Left lung (tissue), 14 donors: ENCODE measurements at places on chromosomes 1 and 21. TPM values are rescaled to one million over a fixed set of nuclear protein-coding genes. Genes with fewer than 3 reads are reported as not detected.

- no peak overlapping the region for H3K27ac ChIP-seq
- H3K4me3 ChIP-seq = no peak overlapping the region
- DNase-seq = no peak
- H3K27me3 ChIP-seq = no peaks in the 10 kb centered on the region
These were observed 129.1 kb downstream of the S1PR1 start for GRCh38 chr1:101365878-101366277.

- H3K36me3 ChIP-seq = no peaks in the 10 kb centered on the region
- H3K4me3 ChIP-seq = peak overlapping the region; percentile 25
- H3K27me3 ChIP-seq = peaks cover 61% of the 10 kb centered on the region
- H3K4me1 ChIP-seq = peaks cover 32% of the 10 kb centered on the region
These were observed 4.5 kb downstream of the C1orf232 start for GRCh38 chr1:26164036-26164860.

DNA sequence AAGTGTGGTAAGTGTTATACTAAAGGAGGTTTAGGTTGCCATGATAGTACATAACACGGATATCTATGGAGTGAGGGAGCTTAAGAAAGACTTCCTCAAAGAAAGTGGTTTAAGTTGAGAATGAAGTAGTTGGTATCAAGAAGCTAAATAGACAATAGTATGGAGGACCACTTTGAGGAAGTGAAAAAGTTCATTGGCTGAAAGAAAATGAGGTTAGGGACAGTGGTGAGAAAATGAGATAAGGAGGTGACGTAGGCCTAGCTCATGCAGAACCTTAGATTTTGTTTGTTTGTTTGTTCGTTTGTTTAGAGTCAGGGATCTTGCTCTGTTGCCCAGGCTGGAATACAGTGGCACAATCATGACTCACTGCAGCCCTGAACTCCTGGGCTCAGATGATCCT, 72.2 kb upstream of the PPIH start:
- no peaks in the 10 kb centered on the region for H3K4me1 ChIP-seq
- no peak for DNase-seq
- no peaks in the 10 kb centered on the region for H3K27me3 ChIP-seq
- H3K4me3 ChIP-seq = no peak overlapping the region

GRCh38 chr1:34684266-34684665, 70.6 kb upstream of the GJB5 start:
- no peak overlapping the region for H3K27ac ChIP-seq
- peaks cover 14% of the 10 kb centered on the region for H3K27me3 ChIP-seq
- no peak for DNase-seq
- no peaks in the 10 kb centered on the region for H3K4me1 ChIP-seq
- H3K36me3 ChIP-seq = no peaks in the 10 kb centered on the region
- H3K4me3 ChIP-seq = no peak overlapping the region

DNA sequence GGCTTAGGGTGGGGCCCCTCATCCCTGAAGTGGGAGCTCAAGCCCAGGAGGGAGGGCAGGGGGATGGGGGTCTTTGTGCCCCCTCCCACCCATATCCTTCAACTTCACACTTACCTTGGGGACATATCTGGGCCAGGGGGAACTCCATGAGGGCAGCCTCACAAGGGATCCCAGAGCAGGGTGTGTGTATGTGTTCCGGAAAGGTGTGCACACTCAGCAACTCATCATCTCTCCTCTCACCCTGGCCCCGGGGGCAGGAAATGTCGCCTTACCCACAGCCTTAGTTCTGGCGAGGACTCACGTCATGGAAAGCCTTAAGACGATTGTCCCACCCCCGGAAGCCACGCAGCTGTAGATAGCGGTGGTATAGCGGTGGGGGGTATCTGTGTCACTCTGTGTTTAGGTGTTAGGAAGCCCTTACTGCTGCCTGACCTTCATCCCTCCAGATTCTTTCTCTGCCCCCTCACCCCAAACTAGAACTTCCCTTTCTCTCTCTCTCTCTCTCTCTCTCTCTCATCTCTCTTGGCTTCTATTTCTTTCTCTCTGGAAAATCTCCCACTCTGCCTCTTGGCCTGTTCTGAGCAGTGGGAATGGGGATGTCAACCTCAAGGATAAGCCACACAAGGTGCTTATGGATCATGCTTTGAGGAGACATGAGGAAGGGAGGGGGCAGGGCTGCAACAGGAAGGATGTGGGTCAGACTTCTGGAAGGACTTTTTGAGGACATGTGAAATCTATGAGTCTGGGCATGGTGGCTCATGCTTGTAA, at the start of gene SH2D2A:
SH2D2A (minus strand) TSS at position 288 of the 768 bp plus-strand sequence; CDS start at position 148, 140 bp downstream.
- peaks cover 10% of the 10 kb centered on the region for H3K4me1 ChIP-seq
- no peaks in the 10 kb centered on the region for H3K36me3 ChIP-seq
- H3K27ac ChIP-seq = peak within 1 kb of the TSS; percentile 57
- no peak within 1 kb of the TSS for H3K4me3 ChIP-seq

DNA sequence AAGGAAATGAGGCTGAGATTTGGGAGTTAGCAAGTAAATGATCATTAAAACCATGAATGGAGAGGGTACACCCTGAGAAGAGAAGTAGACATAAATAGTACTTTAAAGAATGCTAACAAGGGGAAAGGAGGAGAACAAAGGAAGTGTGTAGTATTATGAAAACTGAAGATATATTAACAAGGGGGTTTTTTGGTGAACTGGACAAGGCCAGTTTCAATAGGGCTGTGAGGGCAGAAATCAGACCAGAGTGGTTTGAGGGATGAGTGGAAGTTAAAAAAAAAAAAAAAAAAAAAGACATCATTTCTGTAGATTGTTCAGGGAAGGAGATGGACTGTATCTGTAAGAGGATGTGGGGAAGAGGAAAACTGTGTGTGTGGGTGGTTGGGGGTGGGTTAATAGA, 137.1 kb downstream of the PLA2G4A start:
- no peak for DNase-seq
- no peaks in the 10 kb centered on the region for H3K27me3 ChIP-seq

- peaks cover 24% of the 10 kb centered on the region for H3K4me1 ChIP-seq
- H3K27me3 ChIP-seq = no peaks in the 10 kb centered on the region
- H3K4me3 ChIP-seq = no peak overlapping the region
- no peaks in the 10 kb centered on the region for H3K36me3 ChIP-seq
- DNase-seq = no peak
These were observed 32.9 kb upstream of the RASAL2 start for GRCh38 chr1:178060789-178061556.

- H3K36me3 ChIP-seq = no peaks in the 10 kb centered on the region
- no peaks in the 10 kb centered on the region for H3K27me3 ChIP-seq
- no peaks in the 10 kb centered on the region for H3K4me1 ChIP-seq
- H3K27ac ChIP-seq = no peak overlapping the region
These were observed 182.7 kb downstream of the KCNH1 start for GRCh38 chr1:210951279-210951678.

GRCh38 chr1:75334876-75335389, 200.7 kb downstream of the LHX8 start:
- H3K4me1 ChIP-seq = no peaks in the 10 kb centered on the region
- no peaks in the 10 kb centered on the region for H3K36me3 ChIP-seq
- DNase-seq = no peak
- H3K27ac ChIP-seq = no peak overlapping the region
- no peaks in the 10 kb centered on the region for H3K27me3 ChIP-seq

GRCh38 chr1:61425040-61425439, 299.9 kb downstream of the TM2D1 start:
- no peak for DNase-seq
- peaks cover 3% of the 10 kb centered on the region for H3K36me3 ChIP-seq
- no peaks in the 10 kb centered on the region for H3K4me1 ChIP-seq
- H3K27me3 ChIP-seq = no peaks in the 10 kb centered on the region
- no peak overlapping the region for H3K27ac ChIP-seq
- H3K4me3 ChIP-seq = no peak overlapping the region

- no peaks in the 10 kb centered on the region for H3K36me3 ChIP-seq
- DNase-seq = no peak
- no peak overlapping the region for H3K27ac ChIP-seq
- no peaks in the 10 kb centered on the region for H3K4me1 ChIP-seq
- no peak overlapping the region for H3K4me3 ChIP-seq
- peaks cover 21% of the 10 kb centered on the region for H3K27me3 ChIP-seq
These were observed 18.1 kb downstream of the RD3 start for GRCh38 chr1:211473823-211474222.

- H3K4me1 ChIP-seq = peaks cover 50% of the 10 kb centered on the region
- peaks cover 47% of the 10 kb centered on the region for H3K36me3 ChIP-seq
- H3K4me3 ChIP-seq = no peak overlapping the region
- H3K27ac ChIP-seq = no peak overlapping the region
- H3K27me3 ChIP-seq = peaks cover 52% of the 10 kb centered on the region
- no peak for DNase-seq
These were observed 5.1 kb downstream of the HLX start for GRCh38 chr1:220884109-220884980.

- H3K27me3 ChIP-seq = peaks cover 39% of the 10 kb centered on the region
- no peak for DNase-seq
- H3K4me1 ChIP-seq = no peaks in the 10 kb centered on the region
- H3K27ac ChIP-seq = no peak overlapping the region
These were observed 18.3 kb upstream of the PPIE start for GRCh38 chr1:39720094-39720999.

- H3K4me3 ChIP-seq = no peak overlapping the region
- H3K4me1 ChIP-seq = no peaks in the 10 kb centered on the region
- H3K27ac ChIP-seq = no peak overlapping the region
- H3K27me3 ChIP-seq = no peaks in the 10 kb centered on the region
These were observed 35.9 kb upstream of the ATP1B1 start for GRCh38 chr1:169070547-169070946.

GRCh38 chr1:239833723-239834122, 258.0 kb upstream of the FMN2 start:
- no peak overlapping the region for H3K4me3 ChIP-seq
- no peaks in the 10 kb centered on the region for H3K36me3 ChIP-seq
- no peaks in the 10 kb centered on the region for H3K27me3 ChIP-seq
- no peaks in the 10 kb centered on the region for H3K4me1 ChIP-seq
- DNase-seq = peak; percentile 23
- H3K27ac ChIP-seq = no peak overlapping the region

GRCh38 chr1:226100436-226101391, 38.2 kb downstream of the H3-3A start:
- peaks cover 9% of the 10 kb centered on the region for H3K4me1 ChIP-seq
- DNase-seq = peak; percentile 34
- H3K27me3 ChIP-seq = no peaks in the 10 kb centered on the region
- H3K36me3 ChIP-seq = no peaks in the 10 kb centered on the region
- peak overlapping the region; percentile 19 for H3K4me3 ChIP-seq
- no peak overlapping the region for H3K27ac ChIP-seq

DNA sequence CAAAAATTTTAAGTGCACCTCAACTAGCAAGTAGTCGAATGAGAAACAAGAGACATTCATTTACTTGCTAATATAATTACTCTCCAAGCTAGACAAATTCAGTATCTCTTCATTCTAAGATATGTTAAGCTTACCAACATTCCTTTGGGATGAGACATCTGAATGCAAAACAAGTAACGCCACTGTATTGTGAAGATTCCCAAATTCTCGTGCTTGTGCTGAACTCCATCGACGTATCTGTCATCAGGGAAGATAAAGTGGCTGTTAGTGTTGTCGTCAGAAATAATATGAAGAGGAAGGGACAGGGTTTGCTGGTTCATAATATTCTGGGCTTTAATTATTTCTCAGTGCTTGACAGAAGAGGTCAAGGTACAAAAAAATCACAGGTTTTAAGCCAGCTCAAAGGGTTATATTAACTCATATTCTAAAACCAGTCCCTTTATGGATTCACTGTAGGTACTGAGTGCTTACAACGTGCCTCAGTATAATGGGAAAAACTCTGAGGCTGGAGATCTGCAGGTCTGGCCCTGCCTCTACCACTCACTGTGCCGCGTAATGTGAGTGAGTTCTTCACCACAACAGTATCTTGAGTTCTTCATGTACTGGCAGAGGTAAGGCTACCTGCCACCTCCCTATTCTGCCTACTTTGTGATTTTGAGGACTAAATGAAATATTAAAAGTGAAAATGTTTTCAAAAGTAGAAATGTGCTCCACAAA, 42.0 kb downstream of the PCSK9 start:
- no peaks in the 10 kb centered on the region for H3K27me3 ChIP-seq
- DNase-seq = no peak
- H3K27ac ChIP-seq = no peak overlapping the region
- peaks cover 100% of the 10 kb centered on the region for H3K36me3 ChIP-seq
- H3K4me1 ChIP-seq = no peaks in the 10 kb centered on the region

FOXO6 gene
- 0.63 TPM for total RNA-seq

TMEM81 gene
- total RNA-seq = 4.1 TPM

PLA2G2C gene
- not detected for total RNA-seq

LDLRAD1 gene
- total RNA-seq = not detected

PRAMEF14 gene
- not detected for total RNA-seq

PCAT6 gene
- 2.4 TPM for total RNA-seq

PEAR1 gene
- total RNA-seq = 12.3 TPM

LCE2C gene
- total RNA-seq = not detected
